ENCODE measurements at places on chromosomes 2 and 18.

DNA sequence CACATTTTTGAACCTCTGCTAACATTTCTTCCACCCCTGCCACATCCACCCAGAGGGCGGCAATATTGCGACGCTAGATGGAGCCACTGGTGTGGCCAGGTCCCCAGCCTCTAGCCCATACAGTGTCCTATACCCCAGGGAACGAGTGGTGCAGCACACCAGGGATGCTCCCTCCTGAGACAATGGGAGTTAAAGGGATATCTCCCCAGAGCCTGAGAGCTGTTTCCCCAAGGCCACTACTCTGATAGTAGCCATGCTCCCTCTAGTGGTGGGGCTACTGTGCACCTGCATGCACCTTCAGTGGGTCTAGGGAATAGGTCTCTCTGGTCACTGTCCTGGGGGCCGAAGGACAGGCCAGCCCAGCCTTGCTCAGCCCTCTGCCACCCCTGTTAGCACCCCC is 336.4 kb upstream of the FSHR start:
- no peak for DNase-seq

DNA sequence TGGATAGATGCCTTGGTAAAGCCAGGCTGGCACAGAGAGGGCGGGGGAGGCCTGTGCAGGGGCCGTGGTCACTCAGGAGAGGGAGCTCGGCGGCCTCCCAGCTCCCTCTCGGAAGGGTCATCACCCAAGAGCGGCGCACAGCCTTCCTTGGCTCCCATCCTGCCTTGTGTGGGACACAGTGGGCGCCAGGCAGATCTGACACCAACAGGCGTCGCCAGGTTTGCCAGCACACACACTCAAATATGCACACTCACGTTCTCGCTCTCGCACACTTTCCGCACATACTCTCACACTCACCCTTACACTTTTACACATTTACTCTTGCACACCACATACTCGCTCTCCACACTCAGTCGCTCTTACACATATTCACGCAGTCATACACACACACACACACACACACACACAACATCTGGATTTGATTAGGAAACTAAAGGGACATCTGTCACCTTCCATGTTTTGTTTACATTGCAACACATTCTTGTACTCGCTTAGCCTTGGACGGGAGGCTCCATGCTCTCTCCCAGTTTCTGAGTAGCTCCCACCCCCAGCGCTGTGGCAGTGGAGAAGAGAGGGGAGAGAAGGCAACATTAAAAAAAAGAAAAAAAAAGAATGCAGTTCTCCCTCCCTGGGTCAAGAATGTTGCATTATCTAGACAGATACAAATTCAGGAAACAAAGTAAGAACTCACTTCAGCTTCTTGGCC is 10.5 kb downstream of the CHMP1B start:
- DNase-seq: no peak

GRCh38 chr2:21467910-21468309 is 344.1 kb downstream of the TDRD15 start:
- DNase-seq: no peak

DNA sequence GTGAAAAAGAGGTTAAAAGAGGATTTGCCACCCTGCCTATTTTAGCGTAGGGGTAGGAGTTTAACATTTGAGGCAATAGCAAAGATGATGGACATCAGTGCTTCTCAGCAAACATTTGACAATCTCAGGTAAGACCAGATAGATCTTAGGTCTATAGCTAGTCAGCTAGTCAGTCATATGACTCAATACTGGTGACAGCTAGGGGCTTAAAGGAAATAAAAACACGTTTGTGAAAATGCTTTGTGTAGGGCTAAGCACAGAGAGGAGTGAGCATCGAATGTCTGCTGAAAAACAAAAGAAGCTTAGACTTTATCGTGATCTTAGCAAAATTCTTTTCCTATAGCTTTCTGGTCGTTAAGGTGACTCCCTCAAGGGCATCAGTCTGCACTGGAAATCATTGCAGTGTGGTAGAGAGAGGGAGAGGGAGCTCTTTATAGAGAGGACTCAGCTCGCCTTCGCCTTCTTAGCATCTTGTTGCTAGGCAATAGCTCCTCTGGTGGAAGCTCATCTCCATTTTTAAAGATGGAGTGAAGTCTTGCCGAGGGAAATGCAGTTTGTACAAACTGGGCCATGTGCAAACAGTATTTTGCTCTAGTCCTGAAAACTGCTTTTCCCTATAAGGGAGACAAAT is 62.8 kb upstream of the SLC38A11 start:
- DNase-seq: no peak

DNA sequence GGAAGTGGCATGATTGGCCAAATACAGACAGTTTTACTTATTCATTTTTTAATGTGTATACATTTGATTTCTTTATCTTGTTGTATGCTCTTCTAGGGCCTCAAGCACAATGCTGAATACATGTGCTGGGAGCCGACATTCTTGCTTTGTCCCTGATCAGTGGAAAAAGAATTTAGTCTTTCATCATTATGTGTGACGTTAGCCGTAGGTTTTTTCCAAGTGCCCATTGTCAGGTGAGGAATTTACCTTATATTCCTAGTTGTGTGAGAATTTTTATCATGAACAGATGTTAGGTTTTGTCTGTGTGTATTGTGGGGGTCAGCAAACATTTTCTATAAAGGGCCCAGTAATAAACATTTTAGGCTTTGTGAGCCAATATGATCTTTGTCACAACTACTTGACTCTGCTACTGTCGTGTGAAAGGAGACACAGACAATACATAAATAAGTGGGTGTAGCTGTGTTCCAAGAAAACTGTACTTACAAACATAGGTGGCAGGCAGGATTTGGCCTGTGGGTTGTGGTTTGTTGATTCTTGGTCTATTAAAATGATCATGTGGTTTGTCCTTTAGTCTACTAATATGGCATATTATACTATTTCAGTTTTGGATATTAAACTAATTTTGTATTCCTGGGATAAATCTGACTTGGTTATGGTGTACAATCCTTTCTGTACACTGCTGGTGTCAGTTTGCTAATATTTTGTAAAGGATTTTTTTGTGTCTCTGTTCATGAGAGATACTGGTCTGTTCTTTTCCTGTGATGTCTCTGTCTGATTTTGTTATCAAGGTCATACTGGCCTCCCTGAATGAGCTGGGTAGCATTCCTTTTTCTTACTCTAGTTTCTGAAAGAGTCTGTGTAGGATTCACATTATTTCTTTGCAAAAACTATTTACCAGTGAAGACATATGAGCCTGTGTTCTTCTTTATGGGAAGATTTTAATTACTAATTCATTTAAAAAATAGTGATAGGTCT is 132.2 kb upstream of the SMAD7 start:
- no peak for DNase-seq

Measured in T follicular helper cell (primary cell).